ENCODE measurements at places on chromosomes 11 and 22.

- no peak for DNase-seq
These were observed 23.3 kb downstream of the DGCR6L start for GRCh38 chr22:20296598-20296997.

- DNase-seq = no peak
These were observed 10.8 kb upstream of the TPP1 start for GRCh38 chr11:6629892-6630631.

DNA sequence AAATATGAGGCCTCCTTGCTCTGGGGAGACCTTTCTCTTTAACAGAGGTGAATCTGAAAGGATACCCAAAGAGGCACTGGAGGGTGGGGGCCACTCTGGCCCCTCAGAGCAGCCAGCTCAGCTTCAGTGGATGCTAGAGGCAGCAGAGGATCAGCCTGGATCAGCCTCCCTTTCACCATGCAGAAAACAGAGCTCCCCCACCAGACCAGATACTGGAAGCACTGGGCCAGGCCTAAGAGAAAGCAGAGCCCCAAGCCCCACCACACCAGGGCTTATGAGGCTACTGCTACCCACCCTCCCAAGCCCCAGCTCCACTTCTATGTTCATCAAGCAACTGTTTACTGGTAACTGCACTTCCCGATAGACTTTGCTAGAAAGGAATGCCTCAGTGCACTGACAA, 4.0 kb upstream of the SLC43A3 start:
- no peak for DNase-seq

- DNase-seq = no peak
These were observed 259.9 kb upstream of the CTSC start for GRCh38 chr11:88597387-88597786.

DNA sequence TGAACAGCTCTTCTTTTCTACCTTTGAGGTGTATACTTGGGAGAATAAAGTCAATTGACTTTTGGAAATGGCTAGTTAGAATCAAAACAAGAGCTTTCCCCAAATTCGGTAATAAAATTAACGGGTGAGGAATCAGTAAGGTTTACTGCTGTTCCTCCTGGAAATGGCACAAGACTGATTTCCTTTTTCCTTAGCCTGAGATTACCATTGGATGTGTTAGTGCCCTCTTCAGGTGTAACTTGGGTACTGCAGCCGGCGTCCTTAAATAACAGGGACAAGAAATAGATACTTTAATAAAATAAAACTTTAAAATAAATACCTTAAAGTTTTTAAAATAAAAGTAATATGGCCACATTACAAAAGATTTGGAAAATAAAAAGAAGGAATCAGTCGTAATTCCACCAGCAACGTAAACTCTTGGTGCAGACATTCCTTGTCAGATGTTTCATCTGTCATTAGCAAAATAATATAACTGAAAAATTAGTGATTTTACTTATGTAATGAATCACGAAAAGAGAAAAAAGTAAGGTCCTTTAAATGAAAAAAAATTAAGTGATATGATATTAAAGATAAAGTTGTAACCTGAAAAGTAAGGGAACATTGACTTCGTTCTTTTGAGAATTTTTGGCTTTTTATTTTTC, 29.7 kb downstream of the ZFTA start:
- DNase-seq = peak; percentile 28

- DNase-seq = no peak
These were observed 30.6 kb downstream of the KIRREL3 start for GRCh38 chr11:126969865-126970479.

DNA sequence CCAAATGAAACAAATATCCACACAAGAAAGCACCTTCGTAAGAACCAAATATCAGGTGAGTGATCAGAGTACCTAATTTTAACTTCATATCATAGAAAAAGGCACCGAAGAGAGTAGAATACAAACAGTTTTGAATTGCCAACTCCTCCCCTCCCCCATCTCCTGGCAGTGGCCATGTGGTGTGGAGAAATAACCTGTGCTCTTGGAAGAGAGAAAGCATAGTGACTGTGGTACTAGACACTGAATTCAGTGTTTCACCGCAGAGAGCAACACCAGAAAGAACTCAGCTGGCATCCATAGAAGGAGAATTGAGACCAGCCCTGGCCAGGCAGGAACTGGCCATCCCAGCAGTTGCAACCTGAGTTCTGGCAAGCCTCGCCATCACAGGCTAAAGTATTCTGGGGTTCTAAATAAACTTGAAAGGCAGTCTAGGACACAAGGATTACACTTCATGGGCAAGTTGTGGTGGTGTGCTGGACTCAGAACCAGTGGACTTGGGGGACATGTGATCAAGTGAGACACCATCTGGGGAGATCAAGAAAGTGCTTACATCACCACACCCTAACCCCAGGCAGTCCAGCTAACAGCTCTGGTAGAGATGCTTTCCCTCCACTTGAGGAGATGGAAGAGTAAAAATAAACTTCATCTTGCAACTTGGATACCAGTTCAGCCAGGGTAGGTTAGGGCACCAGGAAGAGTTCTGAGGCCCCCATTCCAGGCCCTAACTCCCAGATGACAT, 1003.2 kb downstream of the NTM start:
- no peak for DNase-seq

DNA sequence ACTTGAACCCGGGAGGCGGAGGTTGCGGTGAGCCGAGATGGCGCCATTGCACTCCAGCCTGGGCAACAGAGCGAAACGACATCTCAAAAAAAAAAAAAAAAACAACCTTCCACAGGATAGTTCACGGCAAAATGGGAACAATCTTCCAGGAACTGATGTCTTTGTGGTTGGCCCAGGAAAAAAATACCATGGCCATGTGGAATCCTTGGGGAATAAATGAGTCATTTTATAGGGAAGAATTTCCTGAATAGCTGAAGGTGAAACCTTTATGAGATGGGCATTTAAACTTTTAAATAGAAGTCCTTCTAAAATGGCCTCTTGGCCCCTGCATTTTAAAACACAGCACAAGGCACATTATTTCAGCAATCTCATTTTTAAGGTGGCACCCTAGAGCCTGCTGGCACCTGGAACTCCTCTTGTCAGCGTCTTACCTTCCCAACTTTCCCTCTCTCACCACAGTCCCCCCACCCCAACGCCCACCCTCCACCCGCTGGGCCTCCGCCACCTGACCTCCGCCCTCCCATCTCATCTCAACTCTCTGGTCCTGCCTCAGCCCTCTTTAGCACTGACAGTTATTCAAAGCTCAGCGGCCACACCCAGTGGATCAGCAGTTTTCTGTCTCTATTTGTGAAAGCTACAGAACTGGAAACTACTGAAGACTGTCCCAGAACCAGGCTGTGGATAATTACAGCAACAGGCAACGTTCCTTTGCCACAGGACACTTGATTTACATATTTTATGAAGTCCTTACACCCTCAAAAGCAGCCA, 43.1 kb downstream of the SCGB1A1 start:
- peak; percentile 62 for DNase-seq

DNA sequence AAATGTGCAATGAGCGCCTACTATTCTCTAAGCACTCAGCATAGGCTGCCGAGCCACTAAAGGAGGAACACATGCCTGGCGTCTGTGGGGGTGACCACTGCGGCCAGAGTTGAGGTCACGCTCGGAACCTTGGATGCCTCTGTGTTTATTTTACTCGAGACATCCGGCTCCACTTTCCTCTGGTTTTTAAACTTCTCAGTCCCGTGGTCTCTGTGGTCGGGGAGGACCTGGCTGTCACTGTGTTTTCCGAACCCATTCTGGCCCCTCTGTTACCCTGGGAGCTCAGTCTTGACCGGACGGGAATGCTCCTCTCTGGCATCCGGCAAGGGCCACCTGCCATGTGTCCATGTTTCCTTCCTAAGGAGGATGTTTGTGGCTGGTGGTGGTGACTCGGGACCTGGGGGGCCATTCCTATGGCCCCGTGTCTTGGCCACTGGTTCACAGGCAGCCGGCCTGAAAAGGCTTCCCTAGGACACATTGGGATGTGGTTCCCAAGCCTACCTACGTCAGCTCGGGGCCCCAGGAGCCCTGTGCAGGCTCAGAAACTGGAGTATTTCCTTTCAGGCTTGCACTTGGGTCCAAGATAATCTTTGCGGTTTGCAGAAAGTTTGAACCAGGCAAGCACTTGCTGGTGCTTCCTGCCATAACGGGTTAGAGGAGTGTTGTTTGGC, 46.7 kb upstream of the PARVG start:
- DNase-seq = no peak

DNA sequence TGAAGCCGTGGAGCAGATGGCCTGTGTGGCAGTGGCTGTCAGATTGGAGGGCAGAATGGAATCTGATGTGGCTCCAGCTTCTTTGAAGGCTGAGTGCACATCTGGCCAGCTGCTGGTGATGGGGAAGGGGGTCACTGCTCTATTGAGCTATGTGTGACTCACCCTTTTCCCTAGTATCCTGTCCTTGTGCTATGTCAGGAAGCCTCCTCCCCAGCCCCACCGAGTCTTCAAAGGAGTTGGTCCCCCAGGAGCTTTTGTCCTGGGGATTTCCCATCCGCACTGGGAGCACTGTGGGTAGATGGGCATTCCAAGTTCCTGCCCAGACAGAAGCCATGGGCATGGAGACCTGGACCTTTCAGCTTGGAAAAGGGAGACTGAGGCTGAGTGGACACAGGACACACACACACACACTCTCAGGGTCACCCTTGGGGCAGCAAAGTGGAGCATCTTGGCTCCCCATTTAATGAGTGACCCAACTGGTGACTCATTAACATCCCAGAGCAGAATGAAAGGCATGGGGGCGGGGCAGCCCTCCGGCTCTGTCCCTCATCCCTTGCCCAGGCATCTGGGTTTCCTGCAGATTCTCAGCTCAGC, 3.3 kb downstream of the SERPINH1 start:
- peak; percentile 71 for DNase-seq

- DNase-seq = no peak
These were observed 92.6 kb downstream of the DBX1 start for GRCh38 chr11:20067665-20068064.

GRCh38 chr11:76777876-76778275, 5.3 kb upstream of the TSKU start:
- no peak for DNase-seq

DNA sequence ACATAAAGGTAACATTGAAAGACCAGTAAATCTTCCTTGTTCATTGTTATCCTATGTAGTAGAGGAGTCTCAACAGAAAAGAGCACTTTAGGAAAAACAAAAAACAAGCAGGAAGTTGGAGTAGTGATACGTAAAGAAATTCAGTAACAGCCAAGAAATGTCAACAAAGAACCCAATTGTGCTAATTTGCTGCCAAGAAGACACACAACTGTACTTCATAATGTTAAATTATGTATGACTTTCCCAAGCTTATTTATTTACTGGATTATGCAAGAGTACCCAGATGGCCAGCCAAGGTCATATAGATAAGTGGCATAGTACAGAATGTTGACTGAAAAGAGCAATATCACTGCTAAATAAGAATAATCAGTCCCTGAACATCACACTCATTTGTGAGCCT, 264.7 kb upstream of the CCDC179 start:
- no peak for DNase-seq

DNA sequence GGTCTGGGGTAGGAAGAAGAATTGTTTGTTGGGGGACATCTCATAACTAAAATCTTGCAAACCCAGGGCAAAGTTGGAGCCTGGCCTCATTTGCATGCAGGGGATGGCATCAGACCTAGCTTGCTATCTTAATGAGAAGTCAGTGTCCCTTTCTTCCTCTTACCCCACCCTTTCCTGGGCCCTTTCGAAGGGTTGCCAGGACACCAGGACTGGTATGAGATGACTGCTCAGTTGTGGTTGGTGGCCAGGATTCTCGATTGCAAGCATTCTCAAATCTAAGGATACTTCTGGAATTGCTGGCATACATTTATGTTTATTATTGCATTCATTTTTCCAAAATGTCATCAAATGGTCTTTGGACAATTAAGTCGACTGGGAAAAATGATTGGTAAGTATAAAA, 131.0 kb downstream of the SLC1A2 start:
- DNase-seq = no peak

DNA sequence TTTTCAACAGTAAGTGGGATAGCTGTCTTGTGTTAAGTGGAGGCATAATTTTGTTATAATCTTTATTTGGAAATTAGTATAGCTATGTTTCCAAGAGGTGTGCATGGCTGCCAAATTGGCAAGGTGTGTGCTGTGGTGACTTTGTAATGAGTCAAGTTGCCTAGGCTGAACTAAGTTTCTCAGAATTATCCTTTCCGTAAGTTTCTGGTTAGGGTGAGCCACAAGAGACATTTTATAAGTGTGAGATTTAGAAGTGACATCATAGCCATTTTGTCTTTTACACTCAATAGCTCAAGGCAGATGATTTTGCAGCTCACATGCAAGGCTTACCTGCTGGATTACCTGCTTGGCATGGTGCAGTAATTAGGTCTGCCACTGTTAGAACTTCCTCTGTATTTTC, 90.3 kb downstream of the C11orf87 start:
- DNase-seq = no peak

- no peak for DNase-seq
These were observed 24.3 kb downstream of the PATL1 start for GRCh38 chr11:59644528-59644927.

- no peak for DNase-seq
These were observed 37.0 kb downstream of the AMPD3 start for GRCh38 chr11:10492084-10492483.

- no peak for DNase-seq
These were observed 22.5 kb downstream of the ASCC2 start for GRCh38 chr22:29815580-29815979.

DNA sequence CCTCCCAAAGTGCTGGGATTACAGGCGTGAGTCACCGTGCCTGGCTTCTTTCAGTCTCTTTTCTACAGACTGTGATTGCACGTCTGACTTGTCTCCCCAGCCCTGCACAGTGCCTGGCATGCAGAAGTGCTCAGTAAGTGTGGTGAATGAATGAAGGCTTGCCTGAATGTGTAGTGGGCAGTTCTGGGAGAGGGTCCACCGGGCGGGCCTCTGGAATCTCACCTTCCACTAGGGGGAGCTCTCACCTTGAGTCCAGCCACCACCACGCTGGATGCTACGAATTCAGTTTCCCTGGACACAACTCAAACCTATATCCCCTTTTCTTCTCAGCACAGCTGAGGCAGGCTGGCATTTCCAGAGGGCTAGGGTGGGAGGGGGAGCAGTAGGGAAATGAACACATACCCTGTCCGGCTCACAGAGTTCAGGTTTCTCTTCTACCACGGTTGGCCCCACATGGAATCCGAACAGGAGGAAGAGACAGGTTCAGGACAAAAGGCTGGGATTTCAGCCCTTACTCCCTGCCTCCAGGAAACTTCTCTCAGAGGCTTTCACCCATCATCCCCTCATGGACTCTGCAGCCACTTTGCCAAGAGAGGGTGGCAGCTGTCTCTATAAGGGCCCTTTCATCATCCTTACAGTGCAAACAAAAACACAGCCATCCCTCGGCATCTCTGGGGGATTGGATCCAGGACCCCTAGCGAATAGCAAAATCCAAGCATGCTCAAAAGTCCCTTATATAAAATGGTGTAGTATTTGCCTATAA, 86.8 kb downstream of the NECTIN1 start:
- DNase-seq = no peak

- DNase-seq = no peak
These were observed 18.1 kb downstream of the DRD4 start for GRCh38 chr11:655036-655726.

- no peak for DNase-seq
These were observed 74.2 kb downstream of the NOX4 start for GRCh38 chr11:89416961-89417360.

- no peak for DNase-seq
These were observed 35.0 kb downstream of the TPBGL start for GRCh38 chr11:75275581-75275980.

GRCh38 chr11:10856689-10857458, 979 bp downstream of the ZBED5 start:
- no peak for DNase-seq

GRCh38 chr22:42770448-42770726, 49.7 kb upstream of the A4GALT start:
- DNase-seq = no peak

- DNase-seq = no peak
These were observed 7.9 kb downstream of the ADORA2A start for GRCh38 chr22:24435323-24435645.
